ENCODE measurements at places on chromosomes 3 and 15.
A peak's percentile ranks its signal among the peaks of the same experiment; 100 is the strongest.

DNA sequence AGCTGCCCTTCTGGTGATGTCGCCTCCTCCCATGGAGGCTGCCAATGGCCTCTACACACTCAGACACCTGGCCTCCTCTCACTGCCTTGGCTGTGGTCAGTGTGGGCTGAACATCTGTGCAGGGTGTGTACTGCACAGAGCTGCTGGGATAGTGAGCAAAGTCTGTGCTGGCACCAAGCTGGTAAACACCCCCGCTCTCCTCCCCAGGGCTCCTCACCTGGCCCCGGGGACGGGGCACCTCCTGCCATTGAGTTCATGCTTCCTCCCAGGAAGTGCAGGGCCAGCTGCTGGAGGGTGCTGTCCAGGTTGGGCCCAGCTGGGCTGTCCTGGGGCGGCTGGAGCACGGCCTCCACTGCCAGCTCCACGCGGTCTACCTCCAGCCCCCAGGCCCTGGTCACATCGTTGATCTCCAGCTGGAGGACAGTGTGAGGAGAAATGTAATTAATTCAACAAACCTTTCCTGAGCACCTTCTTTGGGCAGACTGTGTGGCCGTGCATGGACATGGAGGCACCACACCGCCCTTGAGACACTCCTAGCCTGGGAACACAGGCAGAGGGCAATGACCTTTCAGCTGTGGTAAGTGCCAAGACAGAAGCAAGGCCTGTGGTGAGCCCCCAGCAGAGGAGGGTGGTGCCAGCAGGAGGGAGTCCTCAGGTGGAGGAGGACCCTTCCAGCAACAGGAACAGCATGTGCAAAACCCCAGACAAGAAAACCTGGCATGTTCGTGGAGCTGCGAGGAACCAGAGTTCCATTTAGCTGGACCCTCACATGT is 6.8 kb downstream of the STOML1 start:
- DNase-seq = no peak

DNA sequence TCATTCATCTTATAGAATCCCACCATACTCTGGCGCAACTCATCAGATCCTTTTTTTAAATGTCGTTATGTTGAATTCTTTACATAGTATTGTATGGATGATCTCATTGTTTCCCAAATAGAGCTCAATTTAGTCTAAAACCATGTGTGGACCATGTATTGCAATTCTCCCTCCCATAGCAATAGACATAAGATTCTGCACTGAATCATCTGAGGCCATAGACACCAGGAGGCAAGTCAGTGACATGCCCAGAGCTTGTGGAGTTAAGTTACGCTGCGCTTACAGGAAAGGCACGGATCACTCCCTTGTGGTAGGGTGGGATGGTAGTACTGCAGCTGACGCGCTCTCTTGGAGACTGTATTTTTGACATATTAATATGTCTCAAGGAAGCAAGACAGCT is 211.0 kb downstream of the GABRB3 start:
- no peak for DNase-seq

DNA sequence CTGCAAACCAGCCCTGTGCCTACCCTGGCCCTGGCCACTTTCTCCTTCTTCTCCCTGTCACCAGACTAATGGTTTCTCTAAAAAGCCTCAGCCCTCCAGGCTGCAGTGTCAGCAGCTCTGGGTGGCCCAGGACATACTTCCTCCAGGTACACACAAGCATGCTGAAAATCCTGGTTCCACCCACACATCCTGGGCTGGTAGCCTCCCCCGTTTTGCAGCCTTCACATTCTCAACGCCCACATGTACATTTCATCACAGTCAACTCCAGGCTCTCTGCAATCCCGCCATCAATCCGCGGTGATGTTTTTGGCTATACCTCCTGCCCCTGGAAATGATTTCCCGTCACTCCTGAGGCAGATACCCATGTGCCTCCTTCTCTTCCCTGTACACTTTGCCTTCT is 59.4 kb downstream of the MAGEF1 start:
- DNase-seq = no peak

DNA sequence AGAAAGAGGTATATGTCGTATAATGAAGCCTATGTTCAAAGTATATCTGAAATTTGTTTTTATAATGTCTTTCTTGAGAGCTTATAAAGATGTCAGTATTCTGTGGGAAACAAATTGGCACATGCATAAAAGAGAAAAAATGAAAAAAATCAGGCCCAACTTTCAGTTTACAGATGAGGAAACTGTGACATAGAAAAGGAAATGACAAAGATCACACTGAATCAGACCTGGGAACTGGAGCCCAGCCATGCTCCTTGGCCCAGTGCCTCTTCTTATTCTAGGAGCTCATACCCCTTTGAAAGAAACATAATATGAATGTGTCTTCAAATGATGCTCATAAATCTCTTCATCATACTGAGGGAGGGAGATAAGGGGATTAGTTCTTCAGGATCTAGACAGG is 48.4 kb downstream of the TMEM44 start:
- DNase-seq = no peak

GRCh38 chr3:56157693-56158362 is 310.4 kb downstream of the ERC2 start:
- DNase-seq = no peak

DNA sequence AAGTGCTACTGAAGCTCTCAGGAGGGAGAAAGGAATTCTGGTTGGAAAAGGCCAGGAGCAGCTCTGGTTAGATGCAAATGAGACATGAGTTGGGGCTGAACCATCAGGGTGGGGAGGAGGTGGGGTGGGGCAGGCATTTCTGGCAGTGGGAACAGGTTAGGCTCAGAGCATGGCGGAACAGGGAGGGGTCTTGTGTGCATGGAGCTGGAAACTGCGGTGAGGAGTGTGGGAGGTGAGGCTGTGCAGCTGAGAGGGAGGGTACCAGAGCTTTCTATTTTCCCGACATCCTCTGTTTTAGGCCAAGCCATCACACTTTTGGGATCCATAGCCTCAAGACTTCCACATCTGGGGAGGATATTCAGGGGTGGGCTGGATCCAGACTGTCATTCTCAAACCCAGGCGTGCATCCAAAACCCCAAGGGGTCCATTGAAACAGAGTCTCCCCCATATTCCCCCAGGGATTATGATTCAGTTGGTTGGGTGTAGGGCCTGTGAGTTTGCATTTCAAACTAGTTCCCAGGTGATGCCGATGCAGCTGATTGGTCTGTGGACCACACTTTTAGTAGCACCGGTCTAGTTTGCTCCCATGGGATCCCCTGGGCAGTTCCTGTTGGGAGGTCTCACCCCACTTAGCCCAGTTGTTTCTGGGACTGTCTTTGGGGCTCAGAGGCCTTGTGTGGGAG is 100.9 kb upstream of the TLE3 start:
- DNase-seq = no peak

GRCh38 chr3:58388550-58389091 is 45.0 kb downstream of the PDHB start:
- no peak for DNase-seq

GRCh38 chr15:42628761-42629160 is 53.4 kb downstream of the STARD9 start:
- DNase-seq = no peak

DNA sequence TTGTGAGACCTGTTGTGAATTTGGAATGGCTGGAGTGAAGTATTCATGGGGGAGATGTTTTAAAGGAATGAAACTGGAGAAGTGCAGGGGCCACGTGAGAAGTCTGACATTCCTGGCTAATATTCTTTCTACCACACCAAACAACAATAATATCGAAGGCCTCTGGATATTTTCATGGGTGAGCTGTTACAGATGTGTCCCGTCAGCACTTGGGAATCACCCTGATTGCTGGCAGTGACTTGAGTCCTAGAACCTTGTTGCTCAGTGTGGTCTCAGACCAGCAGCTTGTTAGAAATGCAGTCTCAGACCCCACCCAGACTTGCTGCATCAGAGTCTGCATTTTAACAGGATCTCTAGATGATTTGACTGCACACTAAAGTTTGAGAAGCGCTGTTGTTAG is 113.8 kb downstream of the ITPR1 start:
- DNase-seq = no peak

- no peak for DNase-seq
Measured at GRCh38 chr3:52822363-52822762, 8.1 kb downstream of the ITIH4 start.

DNA sequence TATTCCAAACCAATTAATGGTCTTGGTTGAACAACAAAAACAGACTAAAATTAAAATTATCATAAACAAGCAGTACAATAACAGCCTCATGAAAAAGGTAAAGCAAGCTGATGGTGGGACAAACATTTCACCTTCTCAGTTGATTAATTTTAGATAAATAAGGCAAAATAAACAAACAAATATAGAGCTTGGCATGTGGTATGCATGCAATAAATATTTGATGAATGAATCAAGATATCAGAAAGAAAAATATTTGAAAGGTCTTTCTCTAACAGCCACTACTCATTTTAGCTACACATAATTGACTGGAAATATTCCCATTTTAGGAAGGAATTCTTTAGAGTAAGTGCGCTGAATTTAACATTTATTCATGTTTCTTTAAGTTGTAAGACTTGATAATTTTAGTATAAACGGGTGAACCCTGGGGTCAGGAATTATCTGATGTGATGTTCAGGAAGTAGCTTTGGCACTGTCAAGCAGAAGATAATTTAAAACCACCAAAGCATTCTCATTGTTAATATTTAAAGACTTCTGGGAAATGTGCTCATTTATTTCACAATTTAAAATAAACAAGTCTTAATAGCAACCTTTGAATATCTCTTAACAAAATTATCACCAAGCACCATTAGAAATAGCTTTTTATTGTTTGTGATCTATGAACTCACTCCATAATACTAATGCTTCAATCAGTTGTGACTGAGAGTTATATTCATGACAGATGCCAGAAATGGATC is 372.3 kb upstream of the TGFBR2 start:
- DNase-seq = no peak

GRCh38 chr3:139647866-139648435 is 29.8 kb downstream of the NMNAT3 start:
- DNase-seq = no peak

GRCh38 chr15:67865766-67866165 is 25.9 kb upstream of the RNU6-1 start:
- DNase-seq = no peak

DNA sequence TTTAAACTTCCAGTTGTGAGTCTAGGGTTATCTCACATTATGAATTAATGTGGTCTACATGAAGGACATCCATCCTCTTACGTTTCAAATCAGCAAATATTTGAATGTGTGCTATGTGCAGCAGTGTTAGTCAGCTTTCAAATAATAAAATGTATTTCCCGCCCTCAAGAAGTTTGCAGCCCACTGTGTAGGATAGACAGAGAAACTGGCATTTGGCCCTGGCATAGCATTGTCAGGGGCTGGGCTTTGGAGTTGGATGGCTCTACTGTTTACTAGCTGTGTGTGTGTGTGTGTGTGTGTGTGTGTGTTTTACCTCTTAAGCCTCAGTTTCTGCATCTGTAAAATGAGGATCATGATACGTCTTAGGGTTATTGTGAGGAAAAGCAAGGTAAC is 400.5 kb upstream of the C2CD4B start:
- DNase-seq = no peak

DNA sequence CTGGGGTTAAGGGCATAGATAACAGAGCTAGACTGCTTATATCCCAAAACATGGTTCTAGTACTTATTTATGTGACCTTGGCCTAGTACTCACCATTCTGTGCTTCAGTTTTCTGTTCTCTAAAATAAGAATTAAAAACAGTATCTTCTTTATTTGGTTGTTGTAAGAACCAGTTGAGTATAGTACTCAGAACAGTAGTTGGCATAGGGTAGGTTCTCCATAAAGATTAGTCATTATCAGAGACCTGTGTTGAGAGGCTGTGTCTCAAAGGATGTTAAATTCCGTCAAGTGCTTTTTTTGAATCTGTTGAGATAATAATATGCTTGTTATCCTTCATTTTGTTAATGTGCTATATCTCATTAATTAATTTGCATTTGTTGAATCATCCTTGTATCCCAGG is 47.4 kb upstream of the OSTN start:
- no peak for DNase-seq

- no peak for DNase-seq
Measured at GRCh38 chr3:141878817-141879216, 2.4 kb downstream of the ATP1B3 start.

DNA sequence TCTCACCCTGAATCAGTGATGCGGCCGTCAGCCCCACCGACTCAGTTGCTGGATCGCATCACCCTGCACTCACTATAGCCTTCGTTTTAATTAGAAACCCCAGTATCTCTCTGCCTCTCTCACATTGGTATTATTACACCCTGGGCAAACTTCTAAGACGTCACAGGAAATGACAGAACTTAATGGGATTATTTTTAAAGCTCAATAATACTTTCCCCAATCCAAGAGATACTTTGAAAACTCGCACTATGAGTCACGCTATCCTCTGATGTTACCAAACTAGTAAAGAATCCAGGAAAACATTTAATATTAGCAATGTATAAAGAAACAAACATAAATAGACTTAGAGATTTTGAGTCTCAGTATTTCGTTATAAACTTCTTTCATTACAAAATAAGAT is 36.6 kb downstream of the RUBCN start:
- DNase-seq = no peak

DNA sequence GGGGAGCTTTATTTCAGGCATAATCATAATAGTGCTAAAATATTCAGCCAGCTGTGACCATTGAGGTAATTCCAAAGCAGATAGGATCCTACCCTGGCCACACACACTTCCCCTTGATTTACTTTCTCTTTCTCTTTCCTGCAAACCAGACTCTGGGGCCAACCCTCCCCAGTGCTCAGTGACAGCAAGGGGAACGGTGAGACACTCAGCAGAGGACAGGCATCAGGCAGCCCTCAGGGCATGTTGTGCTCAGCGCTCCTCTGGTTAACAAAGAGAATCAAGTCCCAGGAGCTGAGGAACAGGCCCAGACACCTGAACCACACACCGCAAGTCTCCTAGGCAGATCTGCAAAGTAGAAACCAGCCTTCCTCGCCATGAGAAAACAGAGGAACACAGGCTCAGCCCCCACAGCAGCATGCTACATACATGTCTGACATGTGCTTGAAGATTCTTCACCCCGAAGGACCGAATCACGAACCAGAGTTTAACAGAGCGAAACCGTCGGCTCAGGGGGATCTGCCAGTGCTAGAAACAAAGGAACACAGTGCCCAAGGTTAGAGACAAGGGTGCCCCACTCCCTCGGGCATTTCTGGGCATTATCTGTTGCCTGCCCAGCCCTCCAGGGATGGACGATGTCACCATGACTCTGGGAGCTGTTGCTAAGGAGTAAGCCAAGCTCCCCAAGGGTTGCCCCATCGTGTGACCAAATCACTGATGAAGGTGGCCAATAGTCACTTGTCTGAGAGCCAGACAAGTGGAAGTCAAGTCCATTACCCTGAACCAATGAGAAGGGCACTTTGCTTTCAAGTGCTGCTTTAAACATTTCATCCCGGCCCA is 17.5 kb downstream of the HDC start:
- DNase-seq = peak; percentile 34

GRCh38 chr3:107588217-107588616 is 65.5 kb downstream of the BBX start:
- DNase-seq = no peak

GRCh38 chr15:34314491-34315490 is 22.8 kb downstream of the SLC12A6 start:
- no peak for DNase-seq

DNA sequence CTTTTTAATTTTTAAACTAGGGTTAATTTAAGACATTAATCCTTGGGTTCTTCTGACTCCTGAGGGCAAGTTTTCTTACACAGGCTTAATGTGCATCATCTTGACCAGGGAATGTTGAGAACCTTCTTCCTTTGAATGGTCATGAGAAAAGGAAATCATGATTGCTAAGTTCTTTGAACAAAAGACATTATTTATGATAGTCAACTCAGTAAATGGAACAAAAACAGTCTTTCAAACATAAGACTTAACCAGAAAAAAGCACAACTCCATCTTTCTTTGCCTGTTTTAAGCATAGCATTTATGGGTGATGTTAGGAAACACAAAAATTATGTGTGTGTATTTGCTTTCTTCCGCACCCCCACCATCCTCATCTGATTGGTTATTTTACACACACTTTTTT is 5.4 kb downstream of the TLNRD1 start:
- DNase-seq = no peak

Data from activated CD8-positive, alpha-beta memory T cell treated with anti-CD3 and anti-CD28 coated beads for 4 hours (primary cell).